ENCODE measurements at places on chromosomes 5 and 9.

GRCh38 chr5:26482810-26483375, 555.5 kb downstream of the CDH9 start:
- no peak for DNase-seq

- DNase-seq, result no peak
Observed at GRCh38 chr5:112475747-112476365, 56.8 kb upstream of the EPB41L4A start.

GRCh38 chr9:4970970-4971641, 14.0 kb upstream of the JAK2 start:
- DNase-seq, result peak; percentile 84

- DNase-seq, result no peak
Observed at GRCh38 chr5:123710031-123710430, 198.1 kb downstream of the CSNK1G3 start.

DNA sequence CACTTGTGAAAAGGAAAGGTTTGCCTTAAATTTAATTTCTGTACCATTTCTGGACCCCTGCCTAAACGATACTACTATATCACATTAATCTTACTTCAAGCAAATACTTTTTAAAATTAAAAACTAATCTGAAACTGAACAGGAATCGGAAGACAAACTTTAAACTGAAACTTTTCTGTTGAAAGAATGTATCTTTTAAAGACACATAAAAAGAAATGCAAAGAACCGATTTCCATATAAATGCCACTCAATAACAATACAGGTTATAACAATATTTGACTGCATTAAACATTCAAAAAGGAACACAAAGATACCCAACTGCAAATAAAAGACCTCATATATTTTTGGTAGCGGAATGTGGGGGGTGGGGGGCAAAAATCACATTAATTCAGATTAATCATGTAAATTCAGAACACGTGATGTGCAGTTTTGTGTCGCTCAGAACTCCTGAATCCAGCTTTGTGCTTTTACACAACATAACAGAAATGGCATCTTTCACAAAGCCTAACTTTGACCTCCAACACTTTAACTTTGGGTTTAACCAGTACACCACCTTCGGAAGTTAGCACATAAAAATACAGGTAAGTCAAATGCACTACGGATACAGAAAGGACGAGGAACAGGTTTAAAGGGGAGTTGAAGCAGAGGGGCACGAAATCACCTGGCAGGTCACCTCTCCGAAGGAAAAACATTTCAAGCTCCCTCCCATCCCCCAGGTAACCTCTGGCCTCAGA, 925 bp downstream of the LIFR start:
- DNase-seq, result no peak

GRCh38 chr9:77872863-77873262, 158.7 kb downstream of the GNAQ start:
- DNase-seq, result no peak

GRCh38 chr5:132813599-132814502, 749 bp downstream of the SOWAHA start:
- no peak for DNase-seq

DNA sequence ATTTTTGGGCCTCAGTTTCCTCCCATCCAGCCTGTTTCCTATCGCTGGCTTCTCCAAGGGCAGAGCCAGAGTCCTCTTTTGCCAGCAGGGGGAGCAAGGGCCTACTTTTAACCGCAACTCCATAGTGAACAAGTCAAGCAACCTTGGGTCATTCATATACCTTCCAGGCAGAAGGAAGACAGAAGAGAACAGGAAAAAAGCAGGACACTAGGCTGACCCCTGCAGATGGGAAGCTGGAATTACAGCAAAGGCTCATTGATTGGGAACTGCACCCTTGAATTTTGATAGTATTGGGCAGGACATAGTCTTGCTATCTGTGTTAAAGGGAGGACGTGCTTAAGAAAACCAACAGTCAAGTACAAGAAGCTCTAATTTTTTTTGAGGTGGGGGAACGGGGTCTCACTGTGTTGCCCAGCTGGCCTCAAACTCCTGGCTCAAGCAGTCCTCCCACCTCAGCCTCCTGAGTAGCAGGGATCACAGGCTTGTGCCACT, 30.1 kb downstream of the QRFP start:
- DNase-seq, result peak; percentile 43

DNA sequence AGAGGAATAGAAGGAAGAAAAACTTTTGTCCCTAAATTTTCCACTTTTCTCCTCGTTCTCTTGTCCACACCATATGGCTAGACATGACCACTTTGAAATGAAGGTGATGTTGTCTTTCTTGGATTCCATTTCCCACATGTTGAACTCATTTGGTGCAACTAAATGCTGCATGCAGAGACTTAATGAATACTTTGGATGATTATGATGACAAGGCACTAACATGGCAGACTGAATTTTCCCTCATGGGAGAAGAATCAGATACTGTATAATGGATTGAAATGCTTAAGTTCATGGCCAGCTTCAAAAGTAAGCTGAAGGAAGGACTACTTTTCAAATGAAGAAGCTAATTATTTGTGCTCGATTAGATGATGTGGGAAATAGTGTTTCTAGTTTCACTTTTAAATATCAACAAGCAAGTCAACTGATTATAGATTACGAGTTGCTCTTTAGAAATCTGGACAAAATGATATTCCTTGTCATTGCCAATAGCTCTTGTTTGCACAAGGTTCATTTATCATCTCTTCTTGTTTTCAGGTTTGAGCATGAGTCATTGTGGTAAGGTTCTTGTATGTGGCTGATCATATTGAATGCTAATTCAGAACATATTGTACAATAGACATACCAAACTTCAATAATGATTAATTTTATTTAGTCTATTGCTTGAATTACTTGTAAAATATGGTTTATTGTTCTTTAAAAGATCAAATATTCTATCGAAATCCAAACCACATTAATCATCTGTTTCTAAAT, 501.3 kb upstream of the FTMT start:
- no peak for DNase-seq
